ENCODE measurements at places on chromosomes 6 and 20.

- DNase-seq, result no peak
Measured at GRCh38 chr6:130033949-130034348, 15.6 kb downstream of the L3MBTL3 start.

DNA sequence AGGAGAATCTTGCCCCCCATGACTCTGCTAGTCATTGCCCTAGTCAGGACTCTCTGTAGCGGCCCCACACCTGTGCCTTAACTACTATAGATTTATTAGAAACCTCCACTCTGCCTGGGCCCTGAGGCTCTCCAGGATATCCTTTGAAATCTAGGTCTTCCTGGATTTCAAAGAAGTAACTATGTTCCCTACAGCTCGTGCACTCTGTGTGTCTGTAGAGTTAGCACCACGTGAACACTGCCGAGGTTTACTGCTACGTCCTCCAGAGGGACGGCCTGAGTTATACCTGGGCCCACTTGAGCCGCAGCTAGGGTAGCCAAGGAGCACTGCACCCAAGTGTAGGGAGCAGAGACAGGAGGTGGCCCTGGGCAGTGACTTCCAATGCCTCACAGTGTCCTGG, 19.8 kb downstream of the GLP1R start:
- DNase-seq, result no peak

- no peak for DNase-seq
Measured at GRCh38 chr6:42022755-42023384, 27.5 kb upstream of the TAF8 start.

DNA sequence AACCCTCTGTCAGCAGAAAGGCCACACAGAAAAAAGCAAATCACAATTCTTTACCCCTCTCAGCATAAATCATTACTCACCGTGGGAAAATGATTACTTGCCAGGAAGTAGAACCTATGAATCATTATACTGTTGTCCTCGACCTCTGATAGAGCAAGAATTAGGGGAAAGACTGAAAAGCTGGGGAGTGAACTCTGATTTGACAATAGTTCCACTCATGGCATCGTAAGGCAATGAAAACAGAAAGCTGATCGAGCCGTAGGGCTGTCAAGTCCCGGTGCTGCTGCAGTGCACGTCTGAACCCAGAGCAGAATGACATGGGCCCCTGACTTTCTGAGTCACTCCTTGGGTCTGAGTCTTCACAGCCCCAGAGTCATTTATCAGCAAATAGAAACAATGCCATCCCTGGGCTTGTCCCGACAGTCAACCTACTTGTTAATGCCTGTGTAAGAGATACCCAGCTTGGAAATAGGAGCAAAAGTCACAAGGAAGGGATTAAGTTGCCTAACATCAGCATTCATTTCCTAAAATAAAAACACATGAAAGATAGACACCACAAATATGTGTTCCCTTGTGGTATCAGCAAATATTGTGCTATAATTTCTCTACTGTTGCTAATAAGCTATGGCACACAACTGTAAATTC, 224.8 kb upstream of the MARCKS start:
- no peak for DNase-seq

GRCh38 chr20:50565383-50565782, 55.2 kb downstream of the PTPN1 start:
- DNase-seq, result no peak

GRCh38 chr20:62030834-62031434, 34.7 kb downstream of the TAF4 start:
- DNase-seq, result no peak

Data from SK-N-DZ (cell line).